Posterior cingulate gyrus (tissue), 11 donors: ENCODE measurements at places on chromosomes 16 and 17.

GRCh38 chr17:10360578-10360977 is 12.2 kb downstream of the MYH13 start:
- no peak for DNase-seq

DNA sequence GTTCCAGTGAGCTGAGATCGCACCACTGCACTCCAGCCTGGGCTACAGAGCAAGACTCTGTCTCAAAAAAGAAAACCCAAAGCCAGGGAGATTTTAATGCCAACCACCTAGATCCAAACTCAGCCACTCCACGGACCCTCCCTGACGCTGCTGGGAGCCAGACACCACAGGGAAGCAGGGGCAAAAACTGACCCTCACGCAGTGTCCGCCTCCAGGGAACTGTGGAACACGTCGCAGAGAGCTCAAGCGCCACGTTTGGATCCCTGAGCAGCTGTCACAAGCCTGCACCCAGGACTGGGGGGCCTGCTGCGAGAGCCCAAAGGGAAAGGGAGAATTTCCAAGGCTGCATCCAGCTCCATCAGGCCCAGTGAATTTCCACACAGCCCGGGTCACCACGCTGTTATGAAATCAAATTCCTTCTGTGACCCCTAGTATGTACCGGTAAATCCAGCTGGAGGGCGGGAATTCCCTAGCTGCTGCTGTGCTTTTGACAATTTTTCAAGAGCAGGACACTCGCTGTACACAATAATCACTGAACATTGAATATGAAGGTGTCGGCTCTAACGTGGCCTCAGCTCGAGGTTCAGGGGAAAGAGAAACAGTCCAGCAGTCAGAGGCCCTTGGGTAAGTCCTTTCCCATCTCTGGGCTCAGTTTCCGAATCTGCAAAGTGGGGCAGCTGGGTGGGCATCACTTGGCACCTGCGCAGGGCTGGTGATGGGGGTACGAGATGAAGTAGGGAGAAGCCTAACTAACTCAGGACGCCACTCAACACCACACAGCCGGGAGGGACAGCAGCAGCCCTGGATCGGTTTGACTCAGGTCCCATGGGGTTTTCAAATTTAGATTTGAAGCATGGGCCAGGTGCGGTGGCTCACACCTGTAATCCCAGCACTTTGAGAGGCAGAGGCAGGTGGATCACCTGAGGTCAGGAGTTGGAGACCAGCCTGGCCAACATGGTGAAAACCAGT is 8.6 kb downstream of the CARHSP1 start:
- DNase-seq, result peak; percentile 23

GRCh38 chr17:11539637-11540036 is 58.6 kb upstream of the DNAH9 start:
- no peak for DNase-seq

DNA sequence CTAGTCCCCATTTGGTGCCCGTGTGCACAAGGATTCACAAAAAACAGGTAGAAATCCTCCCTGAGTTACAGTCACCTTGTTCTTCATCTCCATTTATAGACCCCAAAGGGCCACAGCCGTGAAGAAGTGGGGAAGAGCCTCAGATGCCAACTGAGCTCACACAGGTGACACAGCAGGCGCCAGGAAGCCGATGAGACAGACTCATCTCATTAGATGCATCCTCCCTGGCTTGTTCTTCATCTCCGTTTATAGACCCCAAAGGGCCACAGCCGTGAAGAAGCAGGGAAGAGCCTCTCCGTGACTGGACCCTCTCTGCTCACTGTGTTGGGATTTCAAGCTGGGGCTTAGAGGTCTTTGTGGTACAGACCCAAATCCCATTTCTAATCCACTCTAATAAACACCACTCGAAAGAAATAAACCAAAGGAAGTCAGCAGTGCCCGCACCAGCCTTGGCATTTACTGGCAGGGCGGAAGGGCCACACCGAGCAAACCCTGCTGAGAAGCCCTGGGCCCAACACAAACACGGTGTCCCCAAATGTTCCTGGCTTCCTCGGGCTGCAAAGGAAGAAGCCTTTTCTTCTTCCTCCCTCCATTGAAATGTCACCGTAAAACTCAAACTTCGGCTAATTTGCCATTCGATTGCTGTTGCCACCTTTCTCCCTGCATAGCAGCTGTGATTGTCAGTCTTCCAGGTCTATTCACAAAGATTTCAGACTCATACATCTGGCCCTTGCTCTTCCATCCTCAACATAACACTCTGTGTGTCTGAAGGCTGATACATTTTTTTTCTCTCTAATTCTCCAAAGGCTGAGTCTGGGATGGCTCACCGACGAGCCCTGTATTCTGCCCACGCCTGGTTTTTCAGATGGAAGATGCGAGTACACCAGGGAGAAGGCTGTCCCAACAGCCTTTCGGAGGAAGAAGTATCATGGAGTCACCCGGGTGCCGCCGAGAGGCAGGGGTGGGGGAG is 44.9 kb upstream of the DOC2B start:
- no peak for DNase-seq

DNA sequence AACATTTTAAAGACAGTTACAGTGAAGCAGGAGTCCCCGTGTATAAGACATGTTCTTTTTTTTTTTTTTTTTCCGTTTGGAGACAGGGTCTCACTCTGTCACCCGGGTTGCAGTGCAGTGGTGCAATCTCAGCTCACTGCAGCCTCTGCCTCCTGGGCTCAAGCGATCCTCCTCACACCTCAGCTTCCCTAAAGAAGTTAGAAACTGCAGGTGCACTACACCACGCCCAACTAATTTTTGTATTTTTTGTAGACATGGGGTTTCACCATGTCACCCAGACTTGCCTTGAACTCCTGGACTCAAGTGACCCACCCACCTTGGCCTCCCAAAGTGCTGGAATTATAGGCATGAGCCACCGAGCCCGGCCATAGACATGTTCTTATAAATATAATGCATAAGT is 3.0 kb downstream of the EVI2B start:
- DNase-seq, result no peak

DNA sequence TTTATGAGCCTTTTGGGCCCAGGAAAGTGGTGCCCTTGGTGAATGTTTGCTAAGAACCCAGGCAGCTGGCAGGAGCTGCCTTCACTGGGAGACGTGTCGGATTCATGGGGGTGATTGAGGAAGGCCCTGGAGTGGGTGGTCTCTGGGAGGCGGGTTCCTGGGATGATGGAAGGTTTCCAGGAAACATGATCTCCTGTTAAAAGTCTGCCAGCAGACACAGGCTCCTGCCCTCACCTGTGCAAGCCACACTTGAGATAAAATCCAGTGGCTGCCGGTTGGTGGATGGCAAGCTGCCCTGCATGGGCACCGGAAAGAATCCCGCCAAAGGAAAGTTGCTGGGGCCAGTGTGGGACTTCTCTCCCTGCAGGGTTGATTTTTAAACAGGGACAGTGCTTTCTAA is 189.0 kb upstream of the CIBAR2 start:
- no peak for DNase-seq

GRCh38 chr17:56891751-56892150 is 22.1 kb downstream of the TRIM25 start:
- DNase-seq, result no peak

DNA sequence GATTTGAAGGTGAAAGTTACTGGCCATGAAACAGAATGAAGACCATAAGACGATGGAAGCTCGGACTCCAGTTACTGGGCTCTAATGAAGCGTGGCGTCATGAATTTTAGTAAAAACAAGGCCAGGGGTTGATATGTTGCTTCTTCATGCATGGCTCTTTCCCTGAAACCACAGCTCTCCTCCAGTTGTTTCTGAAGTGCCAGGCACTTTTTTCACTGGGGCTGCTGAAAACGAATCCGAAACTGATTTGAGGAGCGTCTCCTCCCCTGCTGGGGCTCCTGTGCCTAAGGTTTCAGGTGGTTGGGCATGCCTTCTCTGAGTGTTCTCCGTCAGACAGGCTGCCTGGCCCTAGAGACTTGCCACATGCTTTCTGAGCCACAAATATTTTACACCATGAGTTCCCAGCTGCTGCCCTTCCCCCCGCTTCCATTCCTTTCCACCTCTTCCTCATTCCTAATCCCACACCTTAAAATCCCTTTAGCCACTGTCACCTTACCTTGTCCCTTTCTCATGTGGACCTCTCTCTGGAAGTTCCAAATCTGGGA is 3.7 kb upstream of the MYL4 start:
- no peak for DNase-seq

DNA sequence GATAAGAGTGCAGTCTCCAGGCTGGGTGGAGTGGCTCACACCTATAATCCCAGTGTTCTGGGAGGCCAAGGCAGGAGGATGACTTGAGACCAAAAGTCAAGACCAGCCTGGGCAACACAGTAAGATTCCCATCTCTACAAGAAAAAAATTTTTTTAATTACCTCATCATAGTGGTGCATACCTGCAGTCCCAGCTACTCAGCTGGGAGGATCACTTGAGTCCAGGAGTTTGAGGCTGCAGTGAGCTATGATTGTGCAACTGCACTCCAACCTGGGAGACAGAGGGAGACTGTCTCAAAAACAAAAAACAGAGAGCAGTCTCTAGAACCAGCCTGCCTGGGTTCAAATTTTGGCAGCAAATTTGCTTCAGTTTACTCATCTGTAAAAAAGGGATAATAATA is 45.2 kb downstream of the WDR59 start:
- no peak for DNase-seq

DNA sequence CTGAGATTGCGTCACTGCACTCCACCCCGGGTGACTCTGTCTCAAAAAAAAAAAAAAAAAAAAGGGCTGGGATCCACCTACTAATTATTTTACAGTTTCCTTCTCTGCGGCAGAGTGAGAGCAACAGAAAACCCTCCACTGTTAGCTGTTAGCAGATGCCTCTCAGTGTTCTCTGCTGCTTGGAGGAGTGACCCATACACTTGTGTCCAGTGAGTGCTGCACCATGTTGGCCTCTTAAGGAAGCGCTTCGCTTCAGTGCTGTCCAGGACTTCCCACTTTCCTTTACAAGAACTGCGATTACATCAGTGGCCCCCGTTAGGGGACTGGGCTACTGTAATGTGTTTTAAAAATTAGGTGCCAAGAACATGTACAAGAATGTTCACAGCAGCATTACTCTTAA is 18.4 kb upstream of the CLEC18B start:
- no peak for DNase-seq

DNA sequence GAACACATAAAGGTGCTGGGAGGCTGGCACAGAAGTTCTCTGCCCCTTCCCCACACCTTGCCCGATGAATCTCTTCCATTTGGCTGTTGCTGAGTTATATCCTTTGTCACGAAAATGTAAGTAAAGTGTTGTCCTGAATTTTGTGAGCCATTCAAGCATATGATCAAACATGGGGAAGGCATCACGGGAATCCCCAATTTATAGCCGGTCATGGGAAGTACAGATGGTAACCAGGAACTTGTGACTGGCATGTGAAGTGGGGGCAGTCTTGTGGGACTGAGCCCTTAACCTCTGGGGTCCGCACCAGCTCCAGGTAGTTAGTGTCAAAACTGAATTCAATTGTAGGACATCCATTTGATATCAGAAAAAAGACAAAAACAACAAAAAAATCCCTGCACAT is 13.2 kb downstream of the TOM1L2 start:
- peak; percentile 16 for DNase-seq

DNA sequence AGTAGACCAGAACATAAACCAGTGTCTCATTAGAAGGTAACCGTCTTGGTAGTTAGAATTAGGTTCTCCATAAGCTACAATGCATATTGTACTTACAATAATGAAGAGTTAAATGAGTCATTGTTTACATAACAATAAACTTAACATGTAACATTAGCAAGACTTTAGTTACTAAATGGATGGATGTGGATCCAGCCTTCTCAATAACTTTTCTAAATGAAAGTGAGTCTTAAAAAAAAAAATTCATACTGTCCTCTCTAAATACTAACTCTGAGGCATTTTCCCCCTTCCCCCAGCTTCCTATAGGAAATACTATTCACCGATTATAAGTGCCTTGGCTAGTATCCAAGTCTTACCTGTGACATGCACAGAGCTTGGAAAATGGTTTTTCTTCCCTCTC is 155.3 kb downstream of the CYB561 start:
- DNase-seq, result no peak

DNA sequence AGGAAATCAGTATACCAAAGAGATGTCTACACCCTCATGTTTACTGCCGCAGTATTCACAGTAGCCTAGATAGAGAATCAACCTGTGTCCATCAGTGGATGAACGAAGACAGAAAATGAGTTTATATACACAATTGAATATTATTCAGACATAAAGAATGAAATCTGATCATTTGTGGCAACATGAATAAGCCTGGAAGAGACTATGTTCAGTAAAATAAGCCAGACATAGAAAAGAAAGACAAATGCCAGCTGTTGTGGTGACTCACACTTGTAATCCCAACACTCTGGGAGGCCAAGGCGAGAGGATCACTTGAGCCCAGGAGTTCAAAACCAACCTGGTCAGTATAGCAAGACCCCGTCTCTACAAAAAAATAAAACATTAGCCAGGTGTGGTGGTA is 16.1 kb downstream of the NUDT16L1 start:
- DNase-seq, result no peak

- peak; percentile 48 for DNase-seq
These were observed 179.3 kb upstream of the CIBAR2 start for GRCh38 chr16:85291302-85292148.

GRCh38 chr16:85028685-85029407 is 1.3 kb downstream of the KIAA0513 start:
- no peak for DNase-seq

- no peak for DNase-seq
These were observed 5.8 kb downstream of the DHX38 start for GRCh38 chr16:72099377-72099818.

GRCh38 chr16:56998861-56999260 is 9.5 kb downstream of the NLRC5 start:
- no peak for DNase-seq

- DNase-seq, result peak; percentile 57
These were observed 2.9 kb upstream of the PGS1 start for GRCh38 chr17:78375401-78376151.

- DNase-seq, result no peak
These were observed 119.8 kb downstream of the PRKCA start for GRCh38 chr17:66422186-66422585.

DNA sequence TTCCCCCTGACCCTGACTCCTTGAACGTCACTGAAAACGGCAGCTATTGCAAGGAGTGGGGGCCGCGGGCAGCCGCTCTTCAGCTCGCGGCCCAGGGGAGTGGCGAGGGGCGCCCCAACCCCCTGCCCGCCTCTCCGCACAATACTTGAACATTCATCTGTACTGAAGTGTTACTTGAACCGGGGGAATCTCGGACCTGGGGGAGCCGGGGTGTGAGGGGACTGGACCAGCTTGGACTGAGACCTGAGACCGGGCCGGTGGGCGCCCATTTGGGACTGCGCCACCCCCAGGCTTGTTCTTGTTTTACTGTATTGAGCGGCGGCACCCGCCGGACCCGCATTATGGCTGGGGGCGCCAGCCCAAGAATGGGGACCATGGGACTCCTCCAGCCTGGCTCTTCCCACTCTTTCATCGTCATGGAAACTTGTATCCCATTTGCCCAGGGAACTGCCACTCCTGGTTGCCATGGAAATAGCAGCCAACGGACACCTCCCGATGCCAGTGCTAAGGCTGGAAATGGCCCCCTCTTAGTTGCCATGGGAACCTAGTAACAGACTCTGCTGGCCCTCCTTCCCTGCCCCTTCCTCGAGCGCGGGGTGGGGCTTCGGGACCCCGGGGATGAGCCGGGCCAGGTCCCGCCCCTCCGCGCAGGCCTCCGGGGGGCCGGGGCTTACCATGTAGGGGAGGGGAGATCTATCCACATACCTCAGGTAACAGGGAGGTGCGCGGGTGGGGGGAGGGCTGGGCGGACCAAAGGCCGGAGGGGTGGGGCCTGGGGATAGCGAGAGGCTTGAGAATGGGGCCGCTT is 805 bp upstream of the ORAI3 start:
- DNase-seq, result peak; percentile 97
